Neural crest cell (in vitro differentiated cells): ENCODE measurements at places on chromosomes 16 and 17.

DNA sequence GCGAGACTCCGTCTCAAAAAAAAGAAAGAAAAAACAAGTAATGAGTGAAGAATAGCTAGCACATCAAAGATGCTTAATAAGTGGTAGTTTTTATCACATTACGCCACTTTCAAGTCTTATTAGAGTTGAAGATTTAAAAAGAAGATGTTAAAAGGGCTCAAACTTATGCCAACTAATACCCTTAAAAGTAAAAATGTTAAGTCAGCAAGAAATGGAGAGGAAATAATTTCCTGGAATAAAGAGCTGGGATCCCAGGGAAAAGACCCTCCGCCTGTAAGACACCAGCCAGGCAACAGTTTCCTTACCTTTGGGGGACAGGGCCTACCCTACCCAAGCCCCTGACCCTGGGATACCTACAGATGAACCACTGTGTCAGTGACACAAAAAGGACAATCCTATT is 3.6 kb downstream of the XPO6 start:
- DNase-seq: no peak

GRCh38 chr16:54282202-54282927 is 4.2 kb downstream of the IRX3 start:
- peak; percentile 68 for DNase-seq

- no peak for DNase-seq
Measured at GRCh38 chr17:75011401-75012095, 922 bp upstream of the MRPL58 start.

GRCh38 chr17:71325886-71326285 is 794.9 kb upstream of the SOX9 start:
- DNase-seq: no peak

DNA sequence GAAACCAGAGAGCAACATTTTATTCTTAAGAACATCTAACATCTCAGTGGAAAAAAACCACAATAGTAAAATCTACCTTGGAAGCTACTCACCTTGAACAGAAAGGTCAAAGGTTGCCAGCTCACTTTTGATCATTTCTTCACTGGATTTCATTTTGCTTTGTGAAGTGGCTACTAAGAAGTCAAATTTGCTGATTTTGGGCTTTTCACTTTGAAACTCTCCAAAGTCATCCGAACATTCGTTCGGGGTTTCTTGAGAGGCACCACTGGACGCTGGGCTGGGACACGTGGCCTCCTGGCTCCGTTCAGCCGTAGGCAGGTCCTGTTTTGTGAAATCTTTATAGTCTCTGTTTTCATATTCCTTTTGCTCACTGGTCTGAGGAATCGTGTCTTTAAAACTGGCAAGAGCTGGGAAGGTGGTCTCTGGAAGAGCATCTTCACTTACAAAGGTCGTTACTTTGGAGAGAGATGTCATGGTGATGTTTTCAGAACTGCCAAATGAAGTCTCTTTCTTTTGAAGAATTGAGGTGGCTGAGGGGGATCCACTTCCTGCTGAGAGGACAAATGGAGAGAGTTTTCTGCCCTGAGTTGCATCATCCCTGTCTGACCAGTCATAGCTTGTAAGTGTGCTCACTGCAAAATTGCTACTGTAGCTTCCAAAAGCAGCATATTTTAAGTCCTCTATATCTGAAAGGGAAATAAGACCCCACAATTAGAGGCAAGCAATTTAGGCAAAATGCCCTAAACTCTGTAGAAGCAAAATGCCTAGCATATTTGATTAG is 52.4 kb downstream of the DUSP14 start:
- no peak for DNase-seq

- DNase-seq: no peak
Measured at GRCh38 chr17:14621826-14622614, 321.1 kb downstream of the HS3ST3B1 start.
